MG63 (cell line): ENCODE measurements at places on chromosomes 1 and 21.
A peak's percentile ranks its signal among the peaks of the same experiment; 100 is the strongest.

GRCh38 chr1:218371927-218372672 lies 27.0 kb downstream of the TGFB2 start:
- DNase-seq = no peak

DNA sequence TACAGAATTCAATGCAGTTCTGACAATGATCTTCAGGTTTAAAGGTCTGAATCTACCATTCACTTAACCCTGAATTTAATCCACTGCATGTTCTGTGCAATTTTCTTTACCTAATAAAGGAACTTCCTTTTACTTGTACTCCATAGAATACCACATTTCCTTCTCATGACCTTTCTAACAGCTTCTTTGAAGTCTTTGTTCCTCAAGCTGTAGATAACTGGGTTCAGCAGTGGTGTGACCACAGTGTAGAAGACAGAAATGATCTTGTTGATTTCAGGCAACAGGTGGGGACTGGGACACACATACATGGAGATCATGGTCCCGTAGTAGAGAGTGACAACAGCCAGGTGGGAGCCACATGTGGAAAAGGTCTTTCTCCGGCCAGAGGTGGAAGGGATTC lies 878 bp downstream of the OR11L1 start:
- no peak for DNase-seq

- DNase-seq = no peak
Measured at GRCh38 chr1:8722366-8722765, 95.1 kb downstream of the RERE start.

- DNase-seq = peak; percentile 60
Measured at GRCh38 chr1:41387667-41388091, 26.4 kb downstream of the FOXO6 start.

- peak; percentile 99 for DNase-seq
Measured at GRCh38 chr1:220046052-220046930, at the start of gene EPRS1. Gene EPRS1 (minus strand): TSS chr1:220046505. CDS start chr1:220046388, 117 bp downstream.

GRCh38 chr1:198056255-198056654 lies 100.5 kb upstream of the NEK7 start:
- DNase-seq = no peak

DNA sequence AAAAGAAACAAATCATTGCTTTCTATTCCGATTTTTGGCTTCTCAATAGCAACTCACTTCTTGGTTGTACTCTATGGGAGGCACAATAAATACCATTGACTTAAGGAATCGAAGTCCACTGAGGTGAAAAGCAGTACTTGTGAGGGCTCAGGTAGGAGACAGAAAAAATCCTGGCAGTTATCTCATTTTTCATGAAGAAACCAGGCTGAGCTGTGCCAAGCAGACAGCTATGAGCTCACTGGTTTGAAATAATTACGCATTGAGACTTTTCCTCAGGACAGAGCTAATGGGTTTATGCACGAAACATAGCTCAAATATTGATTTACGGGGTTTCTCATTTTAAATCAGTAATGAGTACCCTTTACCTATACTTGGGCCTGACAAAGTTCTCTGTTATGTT lies 18.5 kb downstream of the COLGALT2 start:
- DNase-seq = no peak

GRCh38 chr21:21096956-21097355 lies 98.7 kb downstream of the NCAM2 start:
- no peak for DNase-seq

GRCh38 chr1:221632072-221632471 lies 109.8 kb downstream of the DUSP10 start:
- no peak for DNase-seq

- peak; percentile 70 for DNase-seq
Measured at GRCh38 chr1:241610056-241610815, 29.9 kb downstream of the CHML start.

- no peak for DNase-seq
Measured at GRCh38 chr1:25126562-25126961, 105.7 kb downstream of the SYF2 start.

GRCh38 chr21:39631842-39632562 lies 19.3 kb downstream of the B3GALT5 start:
- no peak for DNase-seq

- DNase-seq = peak; percentile 38
Measured at GRCh38 chr1:71307451-71307850, 226.6 kb upstream of the ZRANB2 start.

DNA sequence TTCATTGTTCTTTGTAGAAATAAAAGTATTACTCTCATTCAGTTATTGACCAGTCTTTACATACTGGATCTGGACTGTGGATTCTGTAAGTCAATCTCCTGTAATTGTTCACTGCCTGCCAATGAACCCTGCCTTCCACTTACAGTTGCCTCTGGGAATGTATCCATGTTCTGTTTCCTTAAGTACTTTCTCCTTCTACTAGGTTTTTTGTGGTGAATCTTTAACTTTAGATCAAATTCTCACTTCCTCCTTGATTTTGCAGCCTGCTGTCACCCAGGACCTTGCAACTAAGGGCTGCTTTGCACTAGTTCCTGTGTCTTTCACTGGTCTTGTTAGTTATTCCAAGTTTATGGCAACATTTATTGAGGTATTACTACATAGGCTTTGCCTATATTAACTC lies 28.2 kb upstream of the ANKRD13C start:
- DNase-seq = no peak

GRCh38 chr1:201396861-201397464 lies 2.2 kb downstream of the LAD1 start:
- DNase-seq = peak; percentile 17

DNA sequence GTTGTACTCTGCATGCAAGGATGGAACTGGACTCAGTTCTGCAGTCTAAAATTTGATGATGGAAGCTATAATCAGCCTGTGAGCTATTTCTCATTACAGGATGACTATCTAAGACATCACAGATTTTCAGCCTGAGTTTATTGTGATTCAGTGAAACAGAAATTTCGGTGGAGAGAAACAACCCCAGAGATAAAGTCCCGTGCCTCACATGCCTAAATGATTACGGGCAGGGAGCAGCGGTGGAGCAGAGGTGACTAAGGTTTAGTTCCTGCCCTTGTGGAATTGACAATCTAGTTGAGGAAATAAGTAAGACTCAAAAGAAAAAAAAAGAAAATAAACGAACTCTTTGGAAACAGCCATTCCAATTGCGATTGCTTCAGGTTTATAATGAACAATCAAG lies 96.9 kb downstream of the GRIK3 start:
- peak; percentile 32 for DNase-seq

DNA sequence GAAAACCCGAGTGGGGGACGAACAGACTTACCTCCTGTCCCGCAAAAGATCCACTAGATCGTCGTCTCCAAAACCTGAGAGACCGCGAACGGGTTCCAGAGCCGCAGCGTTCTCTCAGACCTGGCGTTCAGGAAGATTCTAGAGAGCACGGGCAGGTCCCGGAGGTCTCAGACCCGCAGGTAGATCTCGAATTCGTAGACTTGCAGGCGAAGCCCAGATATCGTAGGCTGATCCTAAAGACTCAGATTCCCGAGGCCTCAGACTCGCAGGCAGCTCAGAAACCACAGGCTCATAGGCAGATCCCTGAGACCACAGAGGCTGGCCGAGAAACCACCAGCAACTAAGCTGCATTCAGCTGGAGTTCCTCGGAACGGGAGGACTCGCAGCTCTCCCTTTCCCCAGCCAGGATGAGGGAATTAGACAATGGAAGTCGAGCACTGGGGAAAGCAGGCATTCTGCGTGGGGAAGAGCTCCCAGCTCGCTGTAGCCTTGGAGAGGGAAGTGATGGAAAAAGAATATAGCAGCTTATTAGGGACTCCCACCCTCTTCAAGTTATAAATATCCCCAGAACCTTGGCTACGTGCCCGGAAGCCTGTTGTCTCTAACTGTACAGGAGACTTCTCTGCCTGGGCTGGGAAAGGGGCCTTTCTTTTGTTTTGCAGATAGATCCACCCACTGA lies at the start of gene ZNF436:
Gene ZNF436, minus strand, starts transcription at position 502 of the 679 bp plus-strand sequence. CDS start 1,831 bp downstream, outside the sequence.
- DNase-seq = peak; percentile 75

GRCh38 chr21:26595971-26596370 lies 22.9 kb upstream of the CYYR1 start:
- no peak for DNase-seq

GRCh38 chr1:229093609-229094336 lies 177.1 kb upstream of the RAB4A start:
- DNase-seq = no peak

DNA sequence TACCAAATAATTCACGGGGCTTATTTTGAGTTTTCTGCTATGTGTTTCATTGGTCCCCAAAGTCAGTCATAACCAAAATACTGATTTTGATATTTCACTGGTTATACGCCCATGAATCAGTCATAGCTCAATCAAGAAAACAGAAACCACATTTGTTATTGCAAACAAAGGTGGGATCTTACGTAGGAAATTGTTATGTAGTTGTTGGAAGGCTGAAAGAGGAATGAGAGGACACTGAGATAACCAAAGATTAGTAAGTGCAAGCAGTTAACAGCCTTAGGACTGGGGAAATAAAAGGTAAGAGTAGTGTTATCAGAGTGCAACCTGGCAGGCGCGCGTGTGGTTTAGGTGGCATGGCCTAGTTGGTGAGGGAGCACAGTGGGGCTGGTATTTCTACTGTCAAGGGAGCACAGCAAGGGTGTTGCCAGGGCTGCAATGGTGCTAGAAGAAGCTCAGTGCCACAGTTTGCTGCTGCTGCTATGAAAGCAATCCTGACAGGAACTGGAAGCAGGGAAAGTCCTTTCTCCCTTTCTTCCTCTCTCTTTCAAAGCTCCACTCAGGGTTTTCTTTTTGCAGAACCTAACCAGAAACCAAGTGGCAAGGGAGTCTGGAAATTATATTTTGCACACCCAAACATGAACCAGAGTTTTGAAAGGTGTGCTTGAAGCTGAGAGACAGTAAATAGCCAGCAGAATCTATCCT lies 33.7 kb downstream of the RTCA start:
- no peak for DNase-seq
